ENCODE measurements at places on chromosomes 4 and X.
A peak's percentile ranks its signal among the peaks of the same experiment; 100 is the strongest.

- DNase-seq, result no peak
These were observed 20.1 kb upstream of the TCEAL4 start for GRCh38 chrX:103565197-103565596.

DNA sequence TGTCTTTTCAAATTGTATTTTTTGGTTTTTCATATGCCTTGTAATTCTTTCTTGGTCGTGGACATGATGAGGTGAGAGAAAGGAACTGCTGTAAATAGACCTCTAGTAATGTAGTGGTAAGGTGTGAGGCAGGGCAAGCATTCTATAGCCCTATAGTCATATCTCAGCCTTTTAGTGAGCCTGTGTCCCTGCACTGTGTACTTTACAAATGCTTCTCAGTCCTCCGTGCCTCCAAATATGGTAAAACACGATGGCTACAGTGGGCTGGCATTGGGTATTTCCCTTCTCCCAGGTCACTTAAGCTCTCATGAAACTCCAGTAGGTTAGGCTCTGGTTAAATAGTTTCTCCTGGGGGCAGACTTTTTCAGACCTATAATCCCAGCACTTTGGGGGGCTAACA lies 57.9 kb upstream of the PLS3 start:
- DNase-seq, result no peak

GRCh38 chrX:140505421-140506337 lies 810 bp upstream of the SOX3 start:
- no peak for DNase-seq

- DNase-seq, result no peak
These were observed 210.8 kb downstream of the IQCM start for GRCh38 chr4:149604827-149605226.

- no peak for DNase-seq
These were observed 95.3 kb upstream of the EGFL6 start for GRCh38 chrX:13474164-13474516.

- DNase-seq, result no peak
These were observed 223.5 kb downstream of the GRIA2 start for GRCh38 chr4:157444014-157444413.

DNA sequence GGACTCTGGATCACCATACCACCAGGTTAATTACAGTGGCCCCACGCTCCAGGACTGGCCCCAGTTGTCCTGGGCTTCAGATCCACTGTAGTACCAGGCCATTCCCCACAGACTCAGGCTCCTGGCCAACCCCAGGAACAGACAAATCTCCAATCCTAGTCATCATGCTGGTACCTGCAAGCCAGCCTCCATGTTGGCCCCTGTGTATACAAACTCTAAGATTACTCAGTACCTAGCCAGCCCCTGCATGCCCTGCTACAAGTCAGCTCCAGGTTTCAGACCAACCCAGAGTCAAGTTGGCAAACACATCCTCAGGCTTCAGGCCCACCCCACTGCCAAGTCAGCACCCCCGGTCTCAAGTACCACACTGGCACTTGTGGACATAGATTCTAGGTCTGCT lies 85.9 kb downstream of the KLF8 start:
- no peak for DNase-seq

DNA sequence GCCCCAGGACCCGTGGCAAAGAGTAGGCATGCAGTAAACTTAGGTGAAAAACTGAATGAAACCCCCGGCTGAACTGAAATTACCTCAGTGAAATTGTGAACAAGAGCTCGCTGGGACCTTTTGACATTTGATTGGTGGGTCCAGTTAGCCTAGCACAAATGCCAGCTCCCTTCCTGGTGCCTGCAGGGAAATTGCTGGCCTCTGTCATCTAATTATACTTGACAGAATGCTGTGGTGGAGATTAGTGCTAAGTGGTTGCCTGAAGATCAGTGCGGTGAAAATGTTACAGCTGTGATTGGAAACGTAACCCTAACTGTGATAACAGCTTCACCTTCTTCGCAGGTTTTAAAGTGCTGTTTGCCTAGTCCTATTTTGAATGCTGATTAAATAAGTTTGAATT lies 43.0 kb downstream of the ADD1 start:
- no peak for DNase-seq

DNA sequence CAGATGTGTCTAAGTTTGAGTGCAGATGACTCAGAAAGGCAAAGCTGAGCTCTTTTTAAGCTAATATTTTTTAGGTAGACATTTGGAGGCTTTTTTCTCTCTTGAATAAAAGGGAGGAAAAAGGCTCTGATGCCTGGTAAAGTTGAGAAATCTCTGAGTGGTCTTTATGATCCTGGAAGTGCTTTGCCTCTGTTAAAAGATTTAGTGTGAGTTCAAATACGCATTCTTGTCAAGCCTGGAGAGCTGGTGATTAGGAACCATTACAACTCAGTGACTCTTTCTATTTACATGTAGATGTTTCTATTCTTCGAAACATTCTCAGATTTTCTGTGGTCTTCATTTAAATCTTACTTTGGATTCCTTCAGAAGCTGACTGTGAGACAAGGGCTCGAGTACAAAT lies 143.4 kb upstream of the MED14 start:
- DNase-seq, result no peak

- no peak for DNase-seq
These were observed 160.2 kb downstream of the SOWAHB start for GRCh38 chr4:76737771-76738085.

GRCh38 chr4:147851135-147851534 lies 119.2 kb downstream of the ARHGAP10 start:
- no peak for DNase-seq

DNA sequence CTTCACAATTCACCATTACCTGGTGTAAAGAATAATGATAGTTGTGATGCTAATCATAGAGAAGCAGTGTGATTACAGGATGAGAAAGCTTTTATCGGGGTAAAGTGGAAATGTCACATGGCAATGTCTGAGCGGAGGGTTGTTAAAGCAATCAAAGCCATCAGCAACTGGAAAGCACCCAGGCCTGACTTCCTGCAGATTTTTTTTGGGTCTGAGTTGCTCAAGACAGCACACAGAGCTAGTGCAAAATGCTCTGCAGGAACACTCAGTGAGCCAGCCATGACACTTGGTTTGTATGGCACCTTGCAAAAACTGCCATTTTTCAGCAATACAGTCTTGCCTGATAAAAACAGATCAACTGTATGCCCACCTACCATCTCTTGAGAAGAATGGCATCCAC lies 152.9 kb downstream of the COL4A6 start:
- DNase-seq, result no peak

DNA sequence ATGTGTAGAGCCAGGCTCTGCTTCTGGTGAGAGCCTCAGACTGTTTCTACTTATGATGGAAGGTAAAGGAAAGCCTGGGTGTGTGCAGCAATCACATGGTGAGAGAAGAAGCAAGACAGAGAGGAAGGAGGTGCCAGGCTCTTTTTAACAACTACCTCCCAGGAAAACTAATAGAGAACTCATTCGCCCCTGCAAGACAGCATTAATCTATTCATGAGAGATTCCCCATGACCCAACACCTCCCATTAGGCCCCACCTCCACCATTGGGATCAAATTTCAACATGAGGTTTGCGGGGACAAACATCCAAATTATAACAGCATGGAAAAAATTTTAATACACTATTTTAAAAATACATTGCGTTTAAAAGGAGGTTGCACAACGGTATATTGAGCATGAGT lies 24.7 kb upstream of the GRIA3 start:
- no peak for DNase-seq

- no peak for DNase-seq
These were observed 297.7 kb upstream of the HAND2 start for GRCh38 chr4:173827707-173828106.

DNA sequence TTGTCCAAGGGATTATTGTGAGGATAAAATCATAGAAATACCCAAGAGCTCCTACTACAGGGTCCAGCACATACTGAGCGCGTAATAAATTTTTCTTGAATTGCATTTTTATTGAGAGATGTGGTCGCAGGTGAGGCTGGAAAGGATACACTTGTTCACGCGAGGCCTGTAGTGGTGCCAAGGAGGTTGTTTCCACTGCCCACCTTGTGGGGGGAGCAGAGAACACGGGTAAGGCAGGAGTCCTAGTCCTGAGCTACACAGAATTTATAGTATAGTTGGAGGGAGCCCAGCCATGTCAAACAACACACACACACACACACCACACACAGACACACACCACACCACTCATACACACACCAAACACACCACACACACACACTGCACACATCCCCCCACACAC lies 31.8 kb upstream of the CYP4V2 start:
- DNase-seq, result no peak

GRCh38 chr4:141004823-141005222 lies 128.4 kb downstream of the RNF150 start:
- DNase-seq, result no peak

GRCh38 chrX:100409610-100410590 lies at the start of gene PCDH19:
TSS of gene PCDH19 (minus strand) at chrX:100410273. CDS start at chrX:100408597, 1,676 bp downstream.
- peak; percentile 17 for DNase-seq

DNA sequence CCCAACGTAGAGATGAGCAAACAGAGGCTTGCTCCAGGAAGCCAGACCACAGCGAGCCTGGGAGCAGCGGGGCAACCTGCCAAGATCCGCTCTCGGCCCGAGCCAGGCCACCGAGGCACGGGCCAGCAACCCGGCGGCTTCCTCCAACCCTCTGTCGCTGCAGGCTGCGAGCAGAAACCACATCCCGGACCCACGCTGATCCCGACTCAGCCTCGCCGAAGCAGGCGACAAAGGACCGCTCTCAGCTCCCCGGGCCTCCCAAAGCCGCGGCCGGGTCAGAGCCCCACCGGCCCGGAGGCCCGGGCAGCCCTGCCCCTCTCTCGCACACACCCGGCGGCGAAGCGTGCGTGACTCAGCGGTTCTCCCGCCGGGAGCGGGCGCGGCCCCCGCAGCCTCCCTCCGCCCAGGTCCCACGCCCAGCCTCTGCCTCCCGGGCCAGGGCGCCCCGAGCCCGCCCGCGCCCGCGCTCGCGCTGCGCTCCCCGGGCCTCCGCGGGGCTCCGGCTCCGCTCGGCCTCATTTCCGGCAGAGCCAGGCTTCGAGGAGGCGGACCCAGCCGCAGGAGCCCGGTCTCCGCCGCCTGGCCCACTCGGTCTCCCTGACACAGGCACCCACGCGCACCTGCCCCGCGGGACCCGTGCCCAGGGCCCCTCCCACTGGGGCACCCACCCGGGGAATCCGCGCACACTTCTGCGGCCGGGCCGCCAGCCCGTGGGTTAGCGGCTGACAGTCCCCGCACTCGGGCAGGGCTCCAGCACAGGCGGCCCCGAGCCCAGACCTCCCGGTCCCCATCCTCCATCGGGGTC lies 1.7 kb downstream of the PPP2R2C start:
- DNase-seq, result peak; percentile 18

- DNase-seq, result no peak
These were observed 58.6 kb downstream of the GATB start for GRCh38 chr4:151702256-151702655.

GRCh38 chrX:40262157-40263013 lies 164.6 kb upstream of the BCOR start:
- DNase-seq, result peak; percentile 32

DNA sequence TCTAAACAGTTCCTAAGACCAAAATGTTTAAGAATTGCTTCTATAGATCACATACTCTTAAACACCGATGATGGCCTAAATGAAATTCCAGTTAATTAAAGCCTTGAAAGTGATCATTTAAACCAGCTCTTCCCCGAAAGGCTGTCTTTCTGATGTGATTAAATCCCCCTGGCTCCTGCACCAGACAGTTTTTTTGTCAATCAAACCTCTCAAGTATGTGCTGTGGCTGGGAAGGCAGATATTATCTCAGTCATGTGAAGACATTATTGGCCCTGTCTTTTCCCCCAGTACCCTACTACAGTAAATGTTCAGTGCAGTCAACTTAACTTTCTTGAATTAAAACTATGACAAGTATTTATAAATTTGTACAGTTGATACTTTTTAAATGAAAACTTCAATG lies 121.0 kb upstream of the MYOZ2 start:
- no peak for DNase-seq

DNA sequence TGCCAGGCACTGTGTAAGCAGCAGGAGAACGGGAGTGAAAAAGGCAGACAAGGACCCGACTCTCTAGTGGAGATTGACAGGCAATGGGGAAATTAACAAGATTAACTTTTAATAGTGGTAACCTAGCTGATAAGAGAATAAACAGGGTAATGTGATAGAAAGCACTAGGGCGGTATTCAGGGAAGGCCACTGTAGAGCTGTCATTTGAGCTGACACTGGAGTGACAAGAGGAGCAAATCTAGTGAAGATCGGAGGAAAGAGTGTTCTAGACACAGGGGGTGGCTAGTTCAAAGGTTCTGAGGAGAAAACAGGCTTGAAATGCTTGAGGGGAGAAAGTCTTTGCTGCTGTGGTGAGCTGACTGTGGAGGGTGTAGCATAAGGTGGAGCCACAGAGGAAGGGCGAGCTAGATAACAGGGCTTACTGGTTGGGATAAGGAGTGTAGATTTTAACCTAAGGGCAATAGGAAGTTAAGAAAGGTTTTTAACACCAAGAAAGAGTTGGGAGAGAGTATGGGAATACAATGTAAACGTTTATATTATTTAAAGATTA lies 122.8 kb downstream of the SLC10A7 start:
- no peak for DNase-seq

DNA sequence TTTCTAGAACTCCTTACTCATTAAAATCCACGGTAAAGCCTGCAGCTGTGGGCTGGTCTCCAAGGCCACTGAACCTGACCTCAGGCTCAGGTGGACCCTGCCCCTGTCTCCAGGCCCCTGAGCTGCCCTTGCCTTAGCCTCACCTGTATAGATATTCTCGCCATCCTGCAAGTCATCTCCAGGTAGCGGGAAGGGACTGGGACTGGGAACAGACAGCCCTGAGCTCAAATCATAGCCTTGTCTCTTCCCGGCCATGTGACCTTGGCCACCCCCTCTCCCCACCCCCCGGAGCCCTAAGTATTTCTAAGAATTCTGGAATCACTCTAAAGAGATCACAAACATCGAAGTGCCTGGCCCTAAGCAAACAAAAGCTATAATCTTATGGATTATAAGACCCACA lies 17.7 kb downstream of the ABLIM2 start:
- no peak for DNase-seq

- DNase-seq, result no peak
These were observed 16.0 kb upstream of the PRRG1 start for GRCh38 chrX:37332987-37333658.

- no peak for DNase-seq
These were observed 520.5 kb upstream of the NR3C2 start for GRCh38 chr4:148962539-148963290.

- no peak for DNase-seq
These were observed 2.5 kb upstream of the HTRA3 start for GRCh38 chr4:8267077-8267476.

DNA sequence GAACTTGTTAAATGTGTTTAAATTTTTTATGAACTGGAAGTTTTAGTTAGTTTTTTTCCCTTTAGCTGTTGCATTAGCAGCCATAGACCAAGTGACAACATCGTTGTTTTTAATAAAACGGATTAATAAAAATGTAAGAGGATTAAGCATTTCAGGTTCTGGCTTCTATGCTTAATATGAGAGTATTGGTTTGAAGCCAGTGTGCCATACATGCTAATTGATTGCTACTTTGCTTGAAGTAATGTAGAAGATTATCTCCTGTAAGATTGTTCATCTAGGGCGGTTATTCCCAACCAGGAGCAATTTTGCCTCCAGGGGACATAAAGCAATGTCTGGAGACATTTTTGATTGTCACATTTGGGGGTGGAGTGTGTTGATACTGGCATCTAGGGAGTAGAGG lies 54.3 kb downstream of the TLL1 start:
- DNase-seq, result no peak
